ENCODE measurements at places on chromosomes 13 and 19.

- DNase-seq, result no peak
Measured at GRCh38 chr13:99981735-99982035, at the start of gene ZIC2. Gene ZIC2, plus strand, starts transcription at chr13:99981784. Its CDS starts 281 bp downstream, at chr13:99982065.

- DNase-seq, result no peak
Measured at GRCh38 chr19:41696402-41697197, 8.5 kb upstream of the CEACAM7 start.

DNA sequence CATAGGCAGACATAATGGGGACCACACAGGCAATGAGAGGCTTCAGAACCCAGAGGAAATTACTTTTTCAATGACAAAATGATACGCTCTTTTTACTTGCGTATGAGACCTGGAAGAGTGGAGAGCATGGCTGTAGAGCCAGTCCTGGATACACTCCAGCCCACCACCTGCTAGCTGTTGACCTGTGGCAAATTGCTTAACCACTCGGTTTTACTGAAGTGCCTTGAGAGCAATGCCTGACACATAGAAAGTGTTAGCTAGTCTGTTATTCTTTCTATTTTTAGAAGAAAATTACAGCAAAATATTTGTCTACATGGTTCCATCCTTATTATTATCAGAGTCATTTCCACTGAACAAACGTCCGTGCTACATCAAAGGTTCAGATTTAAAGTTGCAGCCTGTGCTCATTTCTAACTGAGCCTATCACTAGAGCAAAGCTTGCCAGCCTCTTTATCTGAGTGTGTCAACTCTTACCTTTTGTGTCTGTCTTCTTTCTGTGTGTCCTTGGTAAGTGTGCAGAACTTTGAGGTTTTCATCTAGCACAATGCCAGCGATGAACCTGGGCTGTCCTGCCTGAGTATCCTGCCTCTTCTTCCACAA is 9.6 kb upstream of the GPR183 start:
- no peak for DNase-seq

DNA sequence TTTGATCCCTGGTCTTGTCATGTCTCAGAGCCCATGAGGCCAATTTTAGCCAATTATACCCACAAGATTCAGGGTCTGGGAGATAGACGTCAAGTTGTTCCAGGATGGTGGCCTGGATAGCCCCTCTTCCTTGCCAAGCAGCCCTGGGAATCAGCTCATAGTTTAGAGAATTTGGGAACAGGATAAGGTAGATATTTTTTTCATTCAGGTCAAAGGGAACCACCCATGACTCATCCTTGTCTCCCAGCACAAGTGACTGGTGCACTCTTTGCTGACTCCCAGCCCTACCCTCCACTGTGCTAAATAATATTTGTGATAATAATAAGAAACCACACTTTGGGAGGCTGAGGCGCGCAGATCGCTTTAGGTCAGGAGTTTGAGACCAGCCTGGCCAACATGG is 17.1 kb upstream of the S1PR4 start:
- no peak for DNase-seq

GRCh38 chr19:16197188-16197621 is 506 bp upstream of the AP1M1 start:
- no peak for DNase-seq

GRCh38 chr19:28980236-28980868 is 232.6 kb downstream of the UQCRFS1 start:
- DNase-seq, result no peak

- no peak for DNase-seq
Measured at GRCh38 chr13:27534108-27534980, 84.0 kb upstream of the MTIF3 start.

Data from stimulated activated CD8-positive, alpha-beta memory T cell treated with anti-CD3 and anti-CD28 coated beads, Interleukin-4, amount 100 ng/mL, for 1 hour (primary cell).